ENCODE measurements at places on chromosomes 13 and 19.
A peak's percentile ranks its signal among the peaks of the same experiment; 100 is the strongest.

DNA sequence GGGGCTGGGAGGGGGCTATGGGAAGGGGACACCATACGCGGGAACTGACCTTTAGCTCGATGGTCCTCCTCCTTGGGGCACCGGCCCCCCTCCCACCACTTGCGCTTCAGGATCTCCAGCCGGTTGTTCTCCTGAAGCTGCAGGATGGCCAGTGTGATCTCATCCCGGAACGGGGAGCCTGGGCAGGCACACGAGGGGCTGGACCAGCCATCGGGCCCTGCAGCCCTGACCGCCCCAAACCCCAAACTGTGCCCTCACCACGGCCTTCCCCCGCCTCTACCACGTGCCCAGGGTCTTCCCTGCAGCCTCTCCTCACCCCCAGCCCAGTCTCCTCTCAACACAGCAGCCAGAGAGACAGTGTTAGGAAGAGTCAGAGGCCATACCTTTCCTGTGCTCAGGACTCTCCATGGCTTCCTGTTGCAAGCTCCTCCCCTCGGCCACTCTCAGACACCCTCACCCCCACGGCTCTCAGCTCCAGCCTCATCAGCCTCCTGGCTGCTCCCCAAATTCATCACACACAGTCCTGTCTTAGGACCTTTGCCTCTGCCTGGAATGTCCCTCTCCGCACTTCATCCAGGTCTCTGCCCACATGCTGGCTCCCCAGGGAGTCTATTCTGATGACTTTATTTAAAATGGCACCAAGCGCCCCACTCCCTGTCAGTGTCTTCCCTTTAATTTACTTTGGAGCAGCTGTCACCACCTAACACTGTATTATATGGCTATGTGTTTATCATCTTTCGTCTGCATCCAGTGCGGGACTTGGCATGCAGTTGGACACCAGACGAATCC, 9.7 kb upstream of the ATP1A3 start:
- DNase-seq, result no peak

DNA sequence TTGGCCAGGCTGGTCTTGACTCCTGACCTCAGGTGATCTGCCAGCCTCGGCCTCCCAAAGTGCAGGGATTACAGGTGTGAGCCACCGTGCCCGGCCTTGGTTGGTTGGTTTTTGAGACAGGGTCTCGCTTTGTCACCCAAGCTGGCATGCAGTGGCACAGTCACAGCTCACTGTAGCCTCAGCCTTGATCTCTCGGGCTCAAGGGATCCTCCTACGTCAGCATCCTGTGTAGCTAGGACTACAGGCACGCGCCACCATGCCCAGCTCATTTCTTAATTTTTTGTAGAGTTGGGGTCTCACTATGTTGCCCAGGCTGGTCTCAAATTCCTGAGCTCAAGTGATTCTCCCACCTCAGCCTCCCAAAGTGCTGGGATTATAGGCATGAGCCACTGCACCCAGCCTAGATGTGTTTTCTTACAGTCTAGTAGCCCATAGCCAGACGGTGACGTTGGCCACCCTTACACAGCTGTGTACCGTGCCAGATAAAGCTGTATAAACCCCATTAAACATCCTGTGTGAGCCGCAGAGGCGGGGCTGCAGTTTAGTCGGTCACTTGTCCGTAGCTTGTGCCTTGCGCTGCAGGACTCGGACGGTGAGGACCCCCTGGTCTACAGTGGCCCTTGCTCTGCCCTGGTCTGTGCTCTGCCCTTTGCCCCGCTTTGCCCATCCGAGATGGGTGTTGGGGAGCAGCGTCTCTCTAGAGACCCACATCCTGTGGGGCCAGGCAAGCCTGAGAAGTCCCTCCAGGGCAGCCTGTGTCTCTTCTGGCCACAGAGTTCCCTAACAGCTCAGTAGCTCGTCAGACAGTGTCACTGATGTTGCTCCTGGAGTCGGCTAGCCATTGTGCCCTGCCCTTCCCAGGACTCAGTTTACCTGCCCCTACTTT, 9.8 kb downstream of the IRF3 start:
- DNase-seq, result no peak

DNA sequence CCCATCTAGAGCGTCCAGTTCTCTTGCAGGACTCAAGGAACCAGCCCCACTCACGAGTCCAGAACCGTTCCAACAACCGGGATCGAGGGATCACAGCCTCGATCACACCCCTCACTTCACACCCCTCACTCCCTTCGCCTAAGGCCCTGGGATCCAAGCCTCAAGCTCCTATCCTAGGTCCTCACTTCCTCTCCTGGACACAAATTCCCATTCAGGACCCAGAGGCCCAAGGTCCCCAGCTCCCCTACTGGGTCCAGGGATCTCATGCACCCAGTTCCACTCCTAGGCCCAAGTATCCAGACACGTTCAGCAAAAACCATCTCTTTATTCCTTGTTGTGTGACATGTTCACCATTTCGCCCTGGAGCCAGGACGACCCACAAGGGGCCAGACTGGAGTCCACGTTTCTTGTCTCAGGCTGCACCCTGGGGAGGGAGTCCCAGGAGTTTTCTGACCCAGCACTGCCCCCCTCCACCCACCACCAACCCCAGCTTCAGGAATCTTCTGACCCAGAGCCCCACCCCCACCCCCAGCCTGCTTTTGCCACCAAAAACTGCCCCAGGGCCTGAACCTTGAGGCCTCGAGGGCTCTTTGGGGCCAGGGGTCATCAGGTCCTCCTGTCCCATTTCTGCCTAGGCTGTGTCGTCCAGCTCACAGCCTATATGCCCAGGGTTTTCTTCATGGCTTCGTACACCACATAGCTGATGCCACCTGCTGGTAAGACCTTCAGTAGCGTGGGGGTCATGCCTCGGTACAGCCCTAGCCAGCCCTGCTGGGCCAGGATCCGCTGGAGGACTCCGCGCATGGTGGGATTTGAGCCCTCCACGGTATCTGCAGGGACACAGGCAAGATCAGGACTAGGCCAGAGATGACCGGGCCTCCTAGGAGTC, 1.4 kb upstream of the KHSRP start:
- no peak for DNase-seq

DNA sequence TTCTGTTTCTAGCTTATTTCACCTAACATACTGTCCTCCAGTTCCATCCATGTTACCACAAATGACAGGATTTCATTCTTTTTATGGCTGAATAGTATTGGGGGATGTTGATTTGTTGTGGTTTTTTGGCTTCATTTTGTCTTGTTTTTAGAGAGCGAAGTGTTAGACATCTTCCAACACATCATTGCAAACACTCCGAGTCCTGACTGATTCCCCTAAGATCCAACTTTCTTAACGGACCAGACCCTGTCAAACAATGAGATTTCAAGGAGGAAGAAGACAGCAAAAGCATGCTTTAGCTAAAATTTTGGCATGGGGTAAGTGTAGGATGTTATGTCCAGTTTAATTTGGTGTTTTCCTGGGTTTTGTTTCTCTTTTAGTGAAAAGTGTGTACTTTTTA, 3.8 kb upstream of the CASP14 start:
- no peak for DNase-seq

DNA sequence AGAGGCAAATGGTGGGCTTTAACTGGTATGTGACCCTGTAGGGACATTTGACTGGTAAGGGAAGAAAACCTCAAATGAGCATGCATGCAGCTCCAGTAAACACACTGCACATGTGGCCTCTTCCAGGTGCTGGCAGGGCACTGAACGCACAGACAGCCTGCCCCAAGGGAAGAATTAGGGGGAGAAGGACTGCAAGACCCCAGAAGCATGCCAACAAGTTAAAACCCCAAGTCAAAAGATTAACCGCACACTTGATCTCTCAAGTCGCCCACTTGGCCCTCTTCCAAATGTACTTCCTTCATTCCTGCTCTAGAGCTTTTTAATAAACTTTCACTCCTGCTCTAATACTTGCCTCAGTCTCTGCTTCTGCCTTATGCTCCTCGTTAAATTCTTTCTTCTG, 46.9 kb upstream of the SLITRK1 start:
- no peak for DNase-seq

DNA sequence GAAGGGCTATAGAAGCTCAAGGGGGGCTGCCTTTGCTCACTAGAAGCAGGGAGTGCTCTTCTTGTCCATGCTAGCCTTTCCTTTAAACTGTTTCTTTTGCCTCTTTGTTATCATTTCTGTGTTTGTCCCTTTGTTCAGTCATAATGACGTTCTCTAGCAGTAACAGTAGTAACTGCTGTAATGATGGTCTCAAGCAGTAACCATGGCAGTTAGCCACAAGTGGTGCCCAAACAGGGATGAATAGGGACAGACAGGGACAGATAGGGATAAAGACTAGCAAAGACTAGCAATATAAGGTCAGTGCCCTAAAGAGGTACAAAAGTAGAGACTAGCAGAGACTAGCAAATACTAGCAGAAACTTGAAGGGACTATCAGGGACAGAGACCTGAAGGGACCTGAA, 869.0 kb upstream of the PRR20A start:
- DNase-seq, result no peak

DNA sequence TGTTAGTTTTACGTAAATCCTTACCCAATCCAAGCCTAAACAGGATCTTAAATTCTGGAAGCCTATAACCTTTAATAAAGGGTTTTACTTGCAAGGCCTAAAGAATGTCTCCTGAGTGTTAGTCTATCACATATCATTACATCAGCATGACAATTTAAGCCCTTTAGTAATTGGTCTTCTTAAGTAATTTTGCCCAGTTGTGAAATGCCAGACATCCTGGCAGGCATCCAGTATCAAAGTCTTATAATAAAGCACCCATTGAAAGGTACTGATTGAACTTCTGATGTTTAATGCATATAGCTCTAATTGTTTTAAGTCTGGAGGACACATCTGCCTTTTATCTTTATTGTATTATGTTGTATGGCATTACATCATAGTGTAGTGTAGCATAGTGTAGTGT, 1078.9 kb downstream of the SLITRK1 start:
- no peak for DNase-seq

DNA sequence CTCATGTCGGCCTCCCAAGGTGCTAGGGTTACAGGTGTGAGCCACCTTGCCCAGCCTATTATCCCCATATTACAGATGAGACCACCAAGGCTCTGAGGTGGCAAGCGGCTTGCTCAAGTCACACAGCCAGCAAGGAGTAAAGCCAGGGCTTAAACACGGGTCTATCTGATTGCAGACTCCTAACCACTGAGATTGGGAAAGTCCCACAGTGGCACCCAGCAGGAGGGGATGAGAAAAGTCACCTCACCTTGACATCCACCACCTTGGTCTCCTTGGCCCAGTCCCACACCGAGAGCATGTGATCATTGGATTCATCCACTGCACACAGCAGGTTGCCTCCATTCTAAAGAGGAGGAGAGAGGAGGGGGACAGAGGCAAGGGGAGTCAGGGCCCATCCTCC, 9.5 kb downstream of the EML2 start:
- DNase-seq, result no peak

DNA sequence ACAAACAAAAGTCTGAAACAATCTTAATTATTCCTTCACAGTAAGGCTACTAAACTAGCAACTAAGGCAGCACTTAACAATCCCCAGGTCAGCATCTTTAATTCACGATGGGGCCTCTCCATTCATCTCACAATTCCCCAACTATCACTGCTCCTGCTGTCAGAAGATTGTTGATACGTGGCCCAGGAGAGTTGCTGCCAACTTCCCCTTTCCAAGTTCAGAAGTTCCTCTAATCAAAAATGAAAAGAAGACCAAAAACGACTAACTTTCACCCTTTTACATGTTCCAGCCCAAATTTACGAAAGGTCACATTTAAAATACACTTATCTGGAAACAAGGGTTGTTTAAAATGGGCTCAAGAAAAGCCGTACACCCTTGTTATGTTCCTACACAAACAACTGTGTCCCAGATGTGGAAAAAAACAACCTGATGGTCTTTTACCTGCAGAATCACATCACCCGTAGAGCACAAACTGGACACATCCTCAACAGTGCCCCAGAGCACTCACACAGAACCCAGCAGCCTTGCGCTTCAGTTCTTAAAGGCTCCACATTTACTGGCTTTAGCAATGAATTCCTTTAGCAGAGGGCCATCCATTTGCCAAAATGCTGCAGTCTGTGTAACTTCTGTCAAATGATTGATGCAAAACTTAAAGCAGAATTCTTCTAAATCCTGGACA, 38.0 kb downstream of the PHF11 start:
- no peak for DNase-seq

- DNase-seq, result no peak
These were observed 178.3 kb upstream of the RFC3 start for GRCh38 chr13:33639626-33640080.

- DNase-seq, result peak; percentile 72
These were observed 933.4 kb downstream of the SLITRK6 start for GRCh38 chr13:84865783-84866221.

DNA sequence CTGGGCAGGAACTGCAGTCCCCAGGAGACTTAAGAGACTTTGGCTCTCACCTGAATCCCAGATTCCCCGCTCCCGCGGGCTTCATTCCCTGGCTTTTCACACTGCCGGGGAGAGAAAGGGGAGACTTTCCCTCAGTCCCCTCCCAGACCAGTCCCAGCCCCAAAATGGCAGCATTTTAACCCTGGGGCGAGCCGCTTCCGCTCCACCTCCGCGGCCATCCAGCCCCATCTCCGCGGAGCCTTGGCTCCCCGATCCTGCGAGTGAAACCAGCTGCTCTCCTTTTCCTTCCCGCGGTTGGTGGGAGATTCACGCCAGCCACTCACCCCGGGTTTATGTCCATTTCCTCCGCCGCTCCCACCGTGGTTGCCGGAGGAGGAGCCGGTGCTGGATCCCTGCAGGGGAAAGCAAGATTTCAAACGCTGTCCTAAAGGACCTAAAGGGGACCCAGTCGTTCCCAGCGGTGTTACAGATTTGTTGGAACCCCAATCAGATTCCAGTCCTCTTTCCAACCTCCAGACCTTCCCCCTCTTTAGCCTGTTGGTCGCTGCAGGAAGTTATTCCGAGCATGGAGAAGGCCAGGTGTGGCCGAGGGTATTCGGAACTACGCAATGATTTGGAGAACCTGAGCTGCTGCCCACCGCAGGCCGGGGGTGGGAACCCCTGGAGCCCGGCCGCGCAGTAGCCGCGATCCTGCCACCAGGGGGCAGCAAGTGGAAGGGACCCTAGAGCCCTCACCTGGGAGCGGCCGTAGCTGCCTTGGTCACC, 3.4 kb downstream of the DMKN start:
- DNase-seq, result no peak

DNA sequence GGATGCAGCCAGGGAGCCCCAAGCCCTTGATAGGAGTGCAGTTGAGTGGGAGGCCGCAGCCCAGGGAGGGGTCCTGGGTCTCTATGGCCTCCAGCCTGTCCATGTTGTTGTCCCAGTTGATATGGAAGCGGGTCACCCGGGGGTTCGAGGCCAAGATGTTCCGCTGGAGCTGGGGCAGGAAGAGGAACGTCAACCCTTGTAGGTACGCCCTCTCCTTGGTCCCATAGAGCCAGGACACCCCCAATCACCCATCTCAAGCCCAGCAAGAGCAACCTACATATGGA, 2.9 kb upstream of the PRKACA start:
- no peak for DNase-seq

Data from NCI-H2081 treated with DMSO at 0.1 percent for 48 hours (cell line).